ENCODE measurements at places on chromosomes 6 and 20.

DNA sequence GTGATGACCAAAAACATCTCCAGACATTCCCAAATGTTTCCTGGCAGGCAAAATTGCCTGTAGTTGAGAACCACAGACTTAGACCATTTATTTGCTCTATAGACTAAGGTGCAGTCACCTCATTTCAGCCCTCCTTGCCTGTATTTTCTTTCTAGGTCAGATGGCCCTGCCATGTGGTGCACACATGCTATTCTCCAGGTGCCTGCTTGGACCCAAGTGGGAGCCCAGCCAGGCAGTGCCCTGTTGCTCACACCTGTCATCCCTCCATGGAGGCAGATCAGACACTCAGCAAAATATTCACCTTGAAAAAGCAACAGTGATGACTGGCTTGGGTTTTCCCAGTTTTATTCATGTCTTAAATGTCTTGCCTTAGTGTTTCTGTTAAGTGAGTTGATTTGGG is 311.4 kb downstream of the TFAP2C start:
- DNase-seq, result no peak
- H3K27me3 ChIP-seq, result peaks cover 8% of the 10 kb centered on the region
- H3K4me3 ChIP-seq, result no peak overlapping the region
- H3K4me1 ChIP-seq, result peaks cover 3% of the 10 kb centered on the region
- H3K27ac ChIP-seq, result no peak overlapping the region

- peaks cover 2% of the 10 kb centered on the region for H3K36me3 ChIP-seq
- no peak overlapping the region for H3K4me3 ChIP-seq
- H3K4me1 ChIP-seq, result peaks cover 25% of the 10 kb centered on the region
- H3K27me3 ChIP-seq, result peaks cover 31% of the 10 kb centered on the region
Observed at GRCh38 chr6:89297695-89298351, 17.3 kb downstream of the GABRR2 start.

GRCh38 chr20:61263084-61263695 is 11.1 kb downstream of the CDH4 start:
- H3K4me3 ChIP-seq, result no peak overlapping the region
- peaks cover 3% of the 10 kb centered on the region for H3K27me3 ChIP-seq
- no peak overlapping the region for H3K27ac ChIP-seq
- no peak for DNase-seq

GRCh38 chr6:41502917-41503671 is 43.1 kb upstream of the FOXP4 start:
- H3K4me1 ChIP-seq, result peaks cover 31% of the 10 kb centered on the region
- no peaks in the 10 kb centered on the region for H3K36me3 ChIP-seq

DNA sequence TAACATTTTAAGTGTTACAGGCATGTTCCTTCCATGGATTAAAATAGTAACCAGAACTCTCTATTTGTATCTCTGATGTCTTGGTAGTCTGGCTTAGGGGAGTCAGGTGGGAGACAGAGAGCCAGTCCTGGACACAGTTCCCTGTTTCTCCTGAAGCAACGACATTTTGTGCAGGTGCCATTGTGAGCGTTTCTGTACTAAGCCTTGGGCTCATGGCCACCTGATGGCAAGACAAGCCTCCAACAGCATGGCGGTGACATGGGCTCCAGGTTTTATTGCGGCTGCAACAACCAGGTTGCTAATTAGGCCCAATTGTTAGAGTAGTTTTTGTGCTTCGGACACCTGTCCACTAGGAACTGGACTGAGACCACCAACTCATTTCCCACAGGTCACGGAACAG is 105.3 kb downstream of the PRDM13 start:
- H3K36me3 ChIP-seq, result peaks cover 5% of the 10 kb centered on the region
- H3K4me1 ChIP-seq, result no peaks in the 10 kb centered on the region
- no peak overlapping the region for H3K4me3 ChIP-seq
- DNase-seq, result no peak

GRCh38 chr6:169839898-169840631 is 88.6 kb downstream of the ERMARD start:
- no peak overlapping the region for H3K27ac ChIP-seq
- DNase-seq, result no peak
- H3K4me3 ChIP-seq, result no peak overlapping the region
- H3K27me3 ChIP-seq, result peaks cover 60% of the 10 kb centered on the region

DNA sequence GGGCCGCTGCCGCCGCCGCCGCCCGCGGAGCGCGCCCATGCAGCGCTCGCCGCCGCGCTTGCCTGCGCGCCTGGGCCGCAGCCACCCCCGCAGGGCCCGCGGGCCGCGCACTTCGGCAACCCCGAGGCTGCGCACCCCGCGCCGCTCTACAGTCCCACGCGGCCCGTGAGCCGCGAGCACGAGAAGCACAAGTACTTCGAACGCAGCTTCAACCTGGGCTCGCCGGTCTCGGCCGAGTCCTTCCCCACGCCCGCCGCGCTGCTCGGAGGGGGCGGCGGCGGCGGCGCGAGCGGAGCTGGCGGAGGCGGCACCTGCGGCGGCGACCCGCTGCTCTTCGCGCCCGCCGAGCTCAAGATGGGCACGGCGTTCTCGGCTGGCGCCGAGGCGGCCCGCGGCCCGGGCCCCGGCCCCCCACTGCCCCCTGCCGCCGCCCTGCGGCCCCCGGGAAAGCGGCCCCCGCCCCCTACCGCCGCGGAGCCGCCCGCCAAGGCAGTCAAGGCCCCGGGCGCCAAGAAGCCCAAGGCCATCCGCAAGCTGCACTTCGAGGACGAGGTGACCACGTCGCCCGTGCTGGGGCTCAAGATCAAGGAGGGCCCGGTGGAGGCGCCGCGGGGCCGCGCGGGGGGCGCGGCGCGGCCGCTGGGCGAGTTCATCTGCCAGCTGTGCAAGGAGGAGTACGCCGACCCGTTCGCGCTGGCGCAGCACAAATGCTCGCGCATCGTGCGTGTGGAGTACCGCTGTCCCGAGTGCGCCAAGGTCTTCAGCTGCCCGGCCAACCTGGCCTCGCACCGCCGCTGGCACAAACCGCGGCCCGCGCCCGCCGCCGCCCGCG is 730 bp downstream of the INSM1 start:
- DNase-seq, result no peak
- peaks cover 62% of the 10 kb centered on the region for H3K27me3 ChIP-seq
- no peak overlapping the region for H3K27ac ChIP-seq

- no peak overlapping the region for H3K4me3 ChIP-seq
- H3K4me1 ChIP-seq, result peaks cover 13% of the 10 kb centered on the region
- no peak for DNase-seq
- no peak overlapping the region for H3K27ac ChIP-seq
- H3K27me3 ChIP-seq, result peaks cover 1% of the 10 kb centered on the region
Observed at GRCh38 chr6:105495515-105495914, 92.6 kb upstream of the PREP start.

- no peak for DNase-seq
- no peaks in the 10 kb centered on the region for H3K4me1 ChIP-seq
- no peak overlapping the region for H3K27ac ChIP-seq
- no peaks in the 10 kb centered on the region for H3K36me3 ChIP-seq
Observed at GRCh38 chr6:166654573-166654972, 27.5 kb upstream of the RPS6KA2 start.

DNA sequence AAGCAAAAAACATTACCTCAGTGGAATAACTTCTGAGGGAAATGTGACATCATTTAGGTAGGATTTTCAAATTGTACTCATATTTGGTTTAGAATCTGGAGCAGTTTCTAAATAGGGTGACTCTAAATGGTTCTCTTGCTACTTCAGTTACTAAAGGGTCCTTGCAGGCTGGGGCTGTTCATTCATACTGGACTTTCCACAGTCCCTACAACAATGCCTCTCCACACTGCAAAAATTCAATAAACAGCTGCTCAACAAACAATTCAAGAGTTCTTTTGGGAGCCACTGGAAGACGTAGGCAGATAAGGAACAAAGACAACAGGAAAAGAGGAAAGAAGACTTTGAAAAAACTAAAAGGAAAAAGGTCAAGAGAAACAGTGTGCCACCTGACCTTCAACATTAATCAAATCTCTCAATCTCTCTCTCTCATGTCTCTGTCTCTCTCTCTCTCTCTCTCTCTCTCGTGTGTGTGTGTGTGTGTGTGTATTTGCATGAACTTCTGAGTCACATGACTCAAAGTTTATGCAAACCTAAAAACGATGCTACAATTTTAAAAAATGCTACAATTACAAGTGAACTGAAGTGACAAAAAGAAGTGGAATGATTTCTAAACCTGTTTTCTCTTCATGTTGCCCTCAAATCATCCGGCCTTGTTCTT is 14.5 kb downstream of the NOL7 start:
- H3K4me1 ChIP-seq, result peaks cover 23% of the 10 kb centered on the region
- H3K27ac ChIP-seq, result no peak overlapping the region
- no peak for DNase-seq
- peaks cover 20% of the 10 kb centered on the region for H3K36me3 ChIP-seq
- no peak overlapping the region for H3K4me3 ChIP-seq
- H3K27me3 ChIP-seq, result no peaks in the 10 kb centered on the region

DNA sequence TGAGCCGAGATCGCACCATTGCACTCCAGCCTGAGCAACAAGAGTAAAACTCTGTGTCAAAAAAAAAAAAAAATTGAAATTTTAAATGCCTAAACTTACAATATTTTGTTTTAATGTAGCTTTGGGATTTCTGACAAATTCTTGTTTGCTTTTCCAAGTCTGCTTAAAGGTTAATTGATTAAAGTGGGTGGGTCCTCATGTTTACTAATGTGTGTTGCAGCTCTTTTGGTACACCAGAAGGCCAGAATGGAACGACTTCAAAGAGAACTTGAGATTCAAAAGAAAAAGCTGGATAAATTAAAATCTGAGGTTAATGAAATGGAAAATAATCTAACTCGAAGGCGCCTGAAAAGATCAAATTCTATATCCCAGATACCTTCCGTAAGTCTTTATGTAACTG is 2.7 kb upstream of the SUMO4 start:
- H3K36me3 ChIP-seq, result peaks cover 28% of the 10 kb centered on the region
- no peaks in the 10 kb centered on the region for H3K27me3 ChIP-seq
- H3K4me3 ChIP-seq, result no peak overlapping the region
- peaks cover 18% of the 10 kb centered on the region for H3K4me1 ChIP-seq
- H3K27ac ChIP-seq, result no peak overlapping the region

GRCh38 chr6:113121571-113121970 is 735.6 kb upstream of the MARCKS start:
- H3K27me3 ChIP-seq, result no peaks in the 10 kb centered on the region
- peaks cover 16% of the 10 kb centered on the region for H3K36me3 ChIP-seq
- DNase-seq, result no peak
- H3K4me1 ChIP-seq, result peaks cover 62% of the 10 kb centered on the region
- H3K27ac ChIP-seq, result peak overlapping the region; percentile 67

DNA sequence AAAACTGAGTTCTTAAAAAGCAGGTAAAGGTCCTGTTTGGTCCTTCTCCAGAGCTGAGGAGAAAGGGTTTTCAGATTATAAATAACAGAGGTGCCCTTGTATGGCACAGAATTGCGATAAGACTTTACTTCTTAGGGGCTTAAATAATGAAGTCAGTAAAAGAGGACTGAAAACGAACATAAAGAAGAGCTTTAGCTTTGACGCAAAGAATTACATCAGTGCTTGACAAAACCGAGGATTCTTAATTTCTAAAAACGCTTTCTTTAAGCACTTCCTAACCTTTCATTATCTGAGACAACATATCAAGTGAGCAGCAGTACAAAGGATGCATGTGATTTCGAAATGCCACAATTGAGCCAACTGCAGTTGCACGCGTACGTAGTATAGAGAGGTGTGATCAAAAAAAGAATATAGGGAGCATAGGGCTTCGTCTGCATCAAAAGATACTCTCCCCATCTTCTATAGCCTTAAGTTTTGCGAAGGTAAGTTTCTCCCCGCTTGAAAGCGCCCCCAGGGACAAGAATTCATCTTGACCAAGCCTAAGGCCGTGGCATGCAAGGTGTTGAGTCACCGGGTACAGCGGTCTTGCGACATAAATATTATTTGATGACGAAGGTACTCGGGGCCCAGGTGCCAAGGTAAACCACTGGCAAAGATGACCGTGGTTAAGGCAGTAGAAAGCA is 778 bp upstream of the LOC128125822 start:
- H3K4me3 ChIP-seq, result peak overlapping the region; percentile 94
- DNase-seq, result no peak
- no peaks in the 10 kb centered on the region for H3K27me3 ChIP-seq
- H3K36me3 ChIP-seq, result peaks cover 4% of the 10 kb centered on the region
- peaks cover 39% of the 10 kb centered on the region for H3K4me1 ChIP-seq
- H3K27ac ChIP-seq, result peak overlapping the region; percentile 97

GRCh38 chr6:53294095-53294494 is 54.7 kb downstream of the ELOVL5 start:
- DNase-seq, result no peak
- H3K36me3 ChIP-seq, result peaks cover 3% of the 10 kb centered on the region
- peaks cover 39% of the 10 kb centered on the region for H3K4me1 ChIP-seq
- H3K4me3 ChIP-seq, result no peak overlapping the region

DNA sequence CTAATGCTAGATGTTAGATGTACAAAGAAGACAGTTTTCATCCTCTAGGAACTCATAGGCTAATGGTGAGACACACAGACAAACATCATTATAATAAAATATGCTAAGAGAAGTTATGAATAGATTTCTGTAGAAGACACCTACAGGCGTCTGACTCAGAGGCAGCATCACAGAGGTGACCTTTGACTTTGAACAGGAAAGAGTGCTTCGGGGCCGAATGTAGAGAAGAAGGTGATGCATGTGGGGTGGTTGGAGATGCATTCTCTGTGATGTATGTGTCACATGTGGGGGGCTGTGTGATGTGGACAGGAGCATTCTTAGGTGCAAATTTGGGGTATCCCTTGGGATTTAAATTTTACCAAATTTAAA is 6.8 kb downstream of the GUCA1A start:
- no peak for DNase-seq
- no peaks in the 10 kb centered on the region for H3K27me3 ChIP-seq

DNA sequence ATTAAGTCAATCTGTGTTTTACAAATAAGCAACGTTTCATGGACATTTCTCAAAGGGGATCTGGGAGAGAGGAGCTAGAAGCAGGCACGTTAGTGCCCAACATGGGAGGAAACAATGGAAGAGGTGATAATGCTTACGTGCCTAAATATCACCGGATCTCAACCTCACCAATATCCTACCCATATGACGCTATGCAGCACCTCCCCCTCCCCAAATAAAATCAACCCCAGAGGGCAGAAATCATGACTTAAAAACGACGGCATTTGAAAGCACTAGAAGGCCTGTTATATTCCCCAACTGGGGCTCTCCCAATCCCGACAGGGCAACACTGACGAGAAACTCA is 425 bp downstream of the HBS1L start:
- H3K4me1 ChIP-seq, result peaks cover 33% of the 10 kb centered on the region
- DNase-seq, result no peak
- H3K27me3 ChIP-seq, result no peaks in the 10 kb centered on the region
- H3K36me3 ChIP-seq, result no peaks in the 10 kb centered on the region

GRCh38 chr6:43683708-43684455 is 3.7 kb downstream of the MRPS18A start:
- H3K27me3 ChIP-seq, result no peaks in the 10 kb centered on the region
- peaks cover 6% of the 10 kb centered on the region for H3K36me3 ChIP-seq
- no peak overlapping the region for H3K4me3 ChIP-seq
- DNase-seq, result no peak

GRCh38 chr6:43250992-43251373 is 7.7 kb downstream of the TTBK1 start:
- peaks cover 23% of the 10 kb centered on the region for H3K4me1 ChIP-seq
- H3K27ac ChIP-seq, result no peak overlapping the region
- peaks cover 17% of the 10 kb centered on the region for H3K27me3 ChIP-seq
- peak; percentile 68 for DNase-seq

Measured in chondrocyte (in vitro differentiated cells).